ENCODE measurements at places on chromosomes 7 and 10. TPM values are rescaled to one million over a fixed set of nuclear protein-coding genes. Genes with fewer than 3 reads are reported as not detected.

The LIPJ gene
- total RNA-seq = not detected

The SLC16A12 gene
- 0.05 TPM for total RNA-seq

The SPDYE6 gene
- not detected for total RNA-seq

The PHKG1 gene
- not detected for total RNA-seq

The EPDR1 gene
- total RNA-seq = 16.1 TPM

The NACAD gene
- 0.41 TPM for total RNA-seq

The ZNF22 gene
- 13.1 TPM for total RNA-seq

The MICALL2 gene
- total RNA-seq = 18.1 TPM

The BTBD16 gene
- 0.11 TPM for total RNA-seq

The C10orf67 gene
- total RNA-seq = not detected

The CALML5 gene
- total RNA-seq = not detected

The MSS51 gene
- total RNA-seq = 0.69 TPM

The NOLC1 gene
- total RNA-seq = 132 TPM

The DNAJC30 gene
- total RNA-seq = 3.1 TPM

The CLDN3 gene
- total RNA-seq = not detected

The LEP gene
- total RNA-seq = not detected

The GDF10 gene
- total RNA-seq = not detected

The ADAP1 gene
- 5.7 TPM for total RNA-seq

The CPN1 gene
- 8.6 TPM for total RNA-seq

The ELMO1 gene
- 27.4 TPM for total RNA-seq

The UNC5B gene
- total RNA-seq = 1.2 TPM

The CFTR gene
- not detected for total RNA-seq

The CALHM3 gene
- total RNA-seq = 0.34 TPM

The GIMAP1 gene
- total RNA-seq = not detected

The PRR15 gene
- 0.21 TPM for total RNA-seq

The AKR1D1 gene
- total RNA-seq = not detected

The LZTS2 gene
- total RNA-seq = 100 TPM

The IFIT1B gene
- total RNA-seq = not detected

The CTBP2 gene
- total RNA-seq = 94.7 TPM

The STK17A gene
- total RNA-seq = 86.9 TPM

The TMED4 gene
- total RNA-seq = 93.4 TPM

The IL15RA gene
- 3.9 TPM for total RNA-seq

The RHOBTB1 gene
- 2.3 TPM for total RNA-seq

The RTKN2 gene
- total RNA-seq = 1.9 TPM

The CHRM2 gene
- total RNA-seq = 0.03 TPM

The ASNS gene
- total RNA-seq = 169 TPM

The POLR2J gene
- total RNA-seq = 79.1 TPM
